ENCODE measurements at places on chromosomes 13 and 19. TPM values are rescaled to one million over a fixed set of nuclear protein-coding genes. Genes with fewer than 3 reads are reported as not detected.

DNA sequence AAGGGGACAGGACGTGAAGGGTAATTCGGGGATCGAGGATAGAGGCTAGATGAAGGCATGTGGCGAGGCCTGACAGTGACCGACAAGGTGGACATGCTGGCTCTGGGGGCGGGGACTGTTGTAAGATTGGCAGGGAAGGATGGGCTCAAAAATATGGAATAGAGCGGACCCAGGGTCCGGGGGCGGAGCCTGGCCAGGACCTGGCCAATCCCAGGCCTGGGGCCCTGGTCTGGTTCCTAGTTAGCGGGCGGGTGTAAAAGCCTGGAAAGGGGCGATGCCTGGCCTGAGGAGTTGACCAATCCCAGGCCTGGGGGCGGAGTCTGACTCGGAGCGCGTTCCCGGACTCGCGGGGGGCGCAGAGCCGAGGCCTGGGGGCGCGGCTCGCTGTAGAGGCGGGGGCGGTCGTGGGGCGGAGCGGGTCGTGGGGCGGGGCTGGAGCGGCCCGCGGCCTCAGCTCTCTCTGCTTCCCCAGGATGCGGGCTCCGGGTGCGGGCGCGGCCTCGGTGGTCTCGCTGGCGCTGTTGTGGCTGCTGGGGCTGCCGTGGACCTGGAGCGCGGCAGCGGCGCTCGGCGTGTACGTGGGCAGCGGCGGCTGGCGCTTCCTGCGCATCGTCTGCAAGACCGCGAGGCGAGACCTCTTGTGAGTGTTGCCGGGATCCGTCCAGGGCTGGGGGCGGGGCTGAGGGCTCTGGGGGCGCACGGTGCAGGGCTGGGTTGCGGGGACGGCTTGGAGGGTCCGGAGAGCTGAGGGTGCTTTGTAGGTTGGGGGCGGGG is at the start of gene SLC27A1:
Gene SLC27A1 (plus strand): TSS at position 457 of the 774 bp plus-strand sequence. CDS start 17 bp downstream, at position 474.
- H3K4me3 ChIP-seq: peak within 1 kb of the TSS; percentile 76
- peak within 1 kb of the TSS; percentile 73 for H3K27ac ChIP-seq
- H3K36me3 ChIP-seq: no peaks in the 10 kb centered on the region
- H3K27me3 ChIP-seq: no peaks in the 10 kb centered on the region
- H3K4me1 ChIP-seq: peaks cover 43% of the 10 kb centered on the region

ZSCAN18 gene
- total RNA-seq: 0.81 TPM

- H3K36me3 ChIP-seq: no peaks in the 10 kb centered on the region
- no peak overlapping the region for H3K27ac ChIP-seq
- no peaks in the 10 kb centered on the region for H3K27me3 ChIP-seq
- H3K4me3 ChIP-seq: no peak overlapping the region
- DNase-seq: no peak
Observed at GRCh38 chr13:63086286-63086685, 1670.6 kb upstream of the PCDH20 start.

ZNF625 gene
- 0.13 TPM for total RNA-seq

KLK6 gene
- not detected for total RNA-seq

DNA sequence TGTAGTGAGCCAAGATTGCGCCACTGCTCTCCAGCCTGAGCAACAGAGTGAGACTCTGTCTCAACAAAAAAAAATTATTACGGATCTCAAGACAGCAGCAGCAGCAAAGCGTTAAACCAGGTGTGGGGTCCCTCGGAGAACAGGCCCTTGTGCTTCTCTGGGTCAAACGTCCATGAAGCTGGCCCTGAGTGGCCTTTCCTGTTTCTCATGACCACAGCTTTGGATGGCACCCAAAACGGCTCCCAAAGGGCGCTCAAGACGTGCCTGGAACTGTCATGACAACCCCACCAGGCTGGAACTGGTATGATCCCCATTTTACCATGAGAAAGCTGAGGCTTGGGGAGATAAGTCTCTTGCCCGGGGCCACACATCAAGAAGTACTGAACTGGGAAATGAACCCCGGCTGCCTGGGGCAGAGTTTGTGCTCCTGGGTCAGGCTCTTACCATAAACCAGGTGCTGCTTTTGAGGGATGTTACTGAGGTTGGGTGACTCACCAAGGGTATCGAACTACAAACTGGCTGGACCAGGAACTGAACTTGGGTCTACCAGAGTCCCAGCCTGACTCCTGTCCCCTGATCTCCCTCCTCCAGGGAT is 11.6 kb upstream of the SAMD1 start:
- no peaks in the 10 kb centered on the region for H3K27me3 ChIP-seq
- H3K4me1 ChIP-seq: peaks cover 5% of the 10 kb centered on the region
- no peak overlapping the region for H3K4me3 ChIP-seq
- H3K36me3 ChIP-seq: peaks cover 32% of the 10 kb centered on the region

DIAPH3 gene
- 18.7 TPM for total RNA-seq

DNA sequence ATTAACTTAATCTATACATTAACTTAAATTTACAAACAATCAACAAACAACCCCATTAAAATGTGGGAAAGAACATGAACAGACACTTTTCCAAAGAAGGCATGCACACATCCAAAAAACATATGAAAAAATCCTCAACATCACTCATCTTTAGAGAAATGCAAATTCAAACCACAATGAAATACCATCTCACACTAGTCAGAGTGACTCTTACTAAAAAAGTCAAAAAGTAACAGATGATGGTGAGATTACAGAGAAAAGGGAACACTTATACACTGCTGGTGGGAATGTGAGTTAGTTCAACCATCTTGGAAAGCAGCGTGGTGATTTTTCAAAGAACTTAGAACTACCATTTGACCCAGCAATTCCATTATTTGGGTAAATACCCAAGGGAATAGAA is 759.2 kb upstream of the SLITRK1 start:
- H3K4me3 ChIP-seq: no peak overlapping the region
- H3K36me3 ChIP-seq: no peaks in the 10 kb centered on the region
- no peak for DNase-seq
- no peaks in the 10 kb centered on the region for H3K4me1 ChIP-seq
- no peaks in the 10 kb centered on the region for H3K27me3 ChIP-seq
- H3K27ac ChIP-seq: no peak overlapping the region

- no peak overlapping the region for H3K4me3 ChIP-seq
- no peaks in the 10 kb centered on the region for H3K36me3 ChIP-seq
- DNase-seq: no peak
- H3K27ac ChIP-seq: no peak overlapping the region
Observed at GRCh38 chr13:113786262-113786841, 27.3 kb downstream of the TMEM255B start.

KLK11 gene
- total RNA-seq: not detected

DNA sequence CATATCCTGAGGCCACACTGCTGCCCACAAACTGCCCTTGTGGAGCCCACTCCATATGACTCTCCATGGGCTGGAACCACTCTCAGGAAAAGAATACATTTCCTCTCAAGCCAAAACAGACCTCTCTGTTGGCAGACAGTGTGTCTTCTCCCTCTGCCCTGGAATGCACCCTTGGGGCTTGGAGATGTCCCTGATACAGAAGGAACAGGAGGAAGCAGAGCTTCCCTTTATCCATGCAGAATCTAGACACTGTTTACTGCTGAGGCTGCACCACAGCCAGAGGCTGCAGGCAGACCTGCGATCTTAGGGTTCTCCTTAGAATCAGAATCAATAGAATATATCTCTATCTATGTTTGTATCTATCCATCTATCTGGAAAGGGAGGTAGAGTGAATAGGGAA is 26.8 kb upstream of the CYP4F8 start:
- H3K4me3 ChIP-seq: no peak overlapping the region
- peaks cover 3% of the 10 kb centered on the region for H3K27me3 ChIP-seq
- no peak overlapping the region for H3K27ac ChIP-seq
- no peaks in the 10 kb centered on the region for H3K4me1 ChIP-seq

DNA sequence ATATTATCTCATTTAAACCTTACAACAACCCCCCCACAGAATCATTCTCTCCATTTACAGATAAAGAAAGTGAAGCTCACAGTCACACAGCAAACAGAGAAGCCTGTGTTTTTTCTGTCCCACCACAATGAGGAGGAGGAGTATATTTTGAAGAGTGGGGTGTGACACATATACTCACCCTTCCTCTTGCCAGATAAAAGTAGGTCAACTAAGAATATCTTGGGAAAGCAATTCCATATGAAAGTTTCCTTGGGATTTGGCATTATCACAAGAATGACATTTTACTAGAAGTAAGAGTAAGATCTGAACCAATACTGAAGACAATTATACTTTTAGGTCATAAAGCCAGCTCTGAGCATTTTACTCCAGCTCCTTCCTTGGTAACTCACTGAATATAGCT is 287.5 kb upstream of the HTR2A start:
- no peak overlapping the region for H3K4me3 ChIP-seq
- no peaks in the 10 kb centered on the region for H3K4me1 ChIP-seq
- DNase-seq: no peak
- H3K27ac ChIP-seq: no peak overlapping the region
- H3K27me3 ChIP-seq: no peaks in the 10 kb centered on the region

DNA sequence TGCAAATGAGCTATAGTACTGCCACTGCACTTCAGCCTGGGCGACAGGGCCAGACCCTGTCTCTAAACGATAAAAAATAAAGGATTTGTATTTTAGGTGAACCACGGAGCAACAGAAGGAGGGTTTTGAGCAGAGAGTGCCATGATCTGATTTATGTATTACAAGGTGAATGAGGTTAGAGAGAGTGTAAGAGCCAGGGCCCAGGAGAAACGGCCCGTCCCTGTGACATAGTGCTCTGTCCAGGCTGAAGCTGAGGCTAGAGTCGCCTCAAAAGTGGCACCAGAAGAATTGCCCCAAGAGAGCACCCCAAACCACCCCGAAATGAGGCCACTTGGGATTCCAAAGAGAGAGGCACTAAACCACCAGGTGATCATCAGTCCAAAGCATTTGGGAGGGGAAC is 16.9 kb downstream of the MAG start:
- H3K27ac ChIP-seq: peak overlapping the region; percentile 90
- peaks cover 80% of the 10 kb centered on the region for H3K4me1 ChIP-seq
- no peaks in the 10 kb centered on the region for H3K27me3 ChIP-seq
- no peak for DNase-seq

CYP4F22 gene
- total RNA-seq: not detected

LPAR6 gene
- total RNA-seq: not detected

GRCh38 chr19:10228920-10229319 is 2.2 kb downstream of the S1PR2 start:
- no peak overlapping the region for H3K4me3 ChIP-seq
- no peaks in the 10 kb centered on the region for H3K27me3 ChIP-seq
- peaks cover 36% of the 10 kb centered on the region for H3K4me1 ChIP-seq
- peak; percentile 65 for DNase-seq

DNA sequence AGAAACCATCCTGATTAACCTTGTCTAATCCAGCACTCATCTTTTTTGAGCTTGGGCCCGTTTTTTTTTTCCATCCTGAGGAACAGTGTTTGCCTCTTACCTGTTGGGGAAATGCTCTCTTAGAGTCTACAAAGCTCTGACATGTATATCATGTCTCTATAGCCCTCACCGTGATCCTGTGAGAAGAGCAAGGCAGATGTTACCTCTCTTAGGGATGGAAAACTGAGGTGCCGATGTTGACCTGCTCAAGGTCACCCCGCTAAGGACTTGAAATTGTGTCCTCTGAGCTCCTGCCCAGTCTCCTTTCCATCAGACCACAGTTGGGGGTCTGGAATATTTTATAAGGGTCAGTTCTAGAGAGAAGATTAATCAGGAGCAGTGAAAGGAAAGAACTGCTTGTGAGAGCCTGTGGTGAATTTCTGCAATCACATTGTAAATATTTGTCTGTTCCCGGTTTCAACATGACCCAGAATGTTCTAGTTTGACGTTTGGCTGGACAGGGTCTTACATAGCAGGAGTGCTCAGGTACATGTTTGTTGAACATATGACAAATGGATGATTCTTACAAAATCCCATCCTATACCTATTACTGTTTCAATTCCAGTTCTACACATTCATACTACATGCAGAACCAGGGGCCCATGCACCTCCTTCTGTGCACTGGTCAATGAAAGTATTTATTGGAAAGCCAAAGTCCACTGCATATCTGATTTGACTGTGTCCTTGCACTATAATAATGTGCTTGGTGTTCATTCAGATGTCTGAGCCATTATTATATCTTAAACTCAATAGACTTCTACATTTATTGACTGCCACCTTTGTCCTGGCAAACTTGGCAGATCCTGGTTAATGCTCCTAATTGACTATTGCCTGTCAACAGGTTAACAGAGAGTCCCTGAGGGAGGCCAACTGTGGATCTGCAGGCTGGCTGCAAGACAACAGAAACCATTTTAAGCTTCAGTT is 12.1 kb downstream of the SLC25A15 start:
- H3K4me1 ChIP-seq: no peaks in the 10 kb centered on the region
- H3K27ac ChIP-seq: no peak overlapping the region
- H3K36me3 ChIP-seq: peaks cover 46% of the 10 kb centered on the region
- no peak for DNase-seq
- no peak overlapping the region for H3K4me3 ChIP-seq

CYP4F11 gene
- total RNA-seq: not detected

CYP4F2 gene
- total RNA-seq: 0.22 TPM

DNA sequence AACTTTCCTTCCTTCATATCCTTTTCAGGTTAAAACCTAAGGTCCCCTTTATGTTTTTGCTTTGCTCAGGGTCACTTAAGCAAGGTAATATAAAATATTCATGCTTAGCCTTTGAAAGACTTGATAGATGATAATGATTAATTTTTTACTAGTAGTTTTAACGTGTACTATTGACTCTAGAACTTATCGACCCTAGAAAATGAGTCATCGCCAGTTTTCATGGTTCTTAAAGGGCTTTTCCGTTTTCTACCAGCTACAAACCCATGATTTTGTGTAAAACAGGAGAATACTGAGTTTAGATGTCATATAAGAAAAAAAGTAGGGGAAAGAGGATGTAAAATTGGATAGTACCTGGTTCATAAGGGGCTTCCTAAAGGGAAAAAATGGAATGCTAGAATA is 75.7 kb downstream of the DHRS12 start:
- no peaks in the 10 kb centered on the region for H3K27me3 ChIP-seq
- H3K27ac ChIP-seq: no peak overlapping the region
- H3K4me1 ChIP-seq: no peaks in the 10 kb centered on the region
- no peak for DNase-seq

GRCh38 chr19:5367530-5368133 is 27.0 kb upstream of the PTPRS start:
- no peak overlapping the region for H3K27ac ChIP-seq
- DNase-seq: no peak
- H3K27me3 ChIP-seq: no peaks in the 10 kb centered on the region
- no peaks in the 10 kb centered on the region for H3K36me3 ChIP-seq
- H3K4me3 ChIP-seq: no peak overlapping the region

- no peaks in the 10 kb centered on the region for H3K36me3 ChIP-seq
- no peak overlapping the region for H3K4me3 ChIP-seq
- H3K4me1 ChIP-seq: no peaks in the 10 kb centered on the region
- H3K27me3 ChIP-seq: no peaks in the 10 kb centered on the region
Observed at GRCh38 chr13:22561581-22561980, 619.2 kb upstream of the SGCG start.

- DNase-seq: no peak
- no peak overlapping the region for H3K27ac ChIP-seq
- H3K27me3 ChIP-seq: no peaks in the 10 kb centered on the region
Observed at GRCh38 chr13:61396121-61396520, 19.5 kb downstream of the PCDH20 start.

GRCh38 chr13:114179087-114179658 is at the start of gene CFAP97D2:
TSS of gene CFAP97D2 (plus strand) at chr13:114179257. CDS start at chr13:114179331, 74 bp downstream.
- DNase-seq: no peak
- H3K27ac ChIP-seq: no peak within 1 kb of the TSS
- no peak within 1 kb of the TSS for H3K4me3 ChIP-seq
- H3K27me3 ChIP-seq: peaks cover 41% of the 10 kb centered on the region
- no peaks in the 10 kb centered on the region for H3K36me3 ChIP-seq

Measured in K562 (cell line).